ENCODE measurements at places on chromosomes 5 and 9.

DNA sequence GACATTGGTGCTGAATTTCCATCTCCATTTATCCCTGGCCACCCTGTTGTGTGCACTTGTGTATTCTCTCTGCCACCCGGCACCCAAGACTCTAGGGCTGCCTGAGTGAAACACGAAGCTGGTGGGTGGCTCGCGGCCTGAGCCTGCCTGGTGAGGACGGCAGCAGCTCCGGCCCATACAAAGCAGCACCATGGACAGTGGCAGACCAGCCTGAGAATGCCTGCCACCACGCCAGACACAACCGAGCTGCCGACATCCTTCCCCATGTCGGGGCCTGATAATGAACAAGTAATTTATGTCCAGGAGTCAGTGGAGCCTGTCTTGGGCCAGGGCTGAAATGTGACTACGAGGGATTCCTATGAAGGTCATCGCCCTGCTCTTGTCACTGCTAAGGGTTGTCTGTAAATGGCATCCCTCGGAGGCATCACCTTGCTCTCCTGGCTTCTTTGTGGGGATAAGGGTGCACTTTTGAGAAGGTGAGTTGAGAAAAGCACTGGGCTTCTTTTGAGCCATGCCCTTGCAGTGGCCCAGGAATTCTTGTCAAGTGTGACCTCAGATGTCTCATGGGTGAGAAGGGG is 175.7 kb downstream of the MELK start:
- no peak for DNase-seq

- no peak for DNase-seq
These were observed 84.1 kb downstream of the MAP1B start for GRCh38 chr5:72191404-72191803.

GRCh38 chr5:2779459-2779858 is 28.0 kb upstream of the IRX2 start:
- no peak for DNase-seq

GRCh38 chr5:36300927-36301540 is 668 bp downstream of the RANBP3L start:
- no peak for DNase-seq

GRCh38 chr5:134526483-134527155 is 1.1 kb downstream of the JADE2 start:
- DNase-seq = peak; percentile 78

DNA sequence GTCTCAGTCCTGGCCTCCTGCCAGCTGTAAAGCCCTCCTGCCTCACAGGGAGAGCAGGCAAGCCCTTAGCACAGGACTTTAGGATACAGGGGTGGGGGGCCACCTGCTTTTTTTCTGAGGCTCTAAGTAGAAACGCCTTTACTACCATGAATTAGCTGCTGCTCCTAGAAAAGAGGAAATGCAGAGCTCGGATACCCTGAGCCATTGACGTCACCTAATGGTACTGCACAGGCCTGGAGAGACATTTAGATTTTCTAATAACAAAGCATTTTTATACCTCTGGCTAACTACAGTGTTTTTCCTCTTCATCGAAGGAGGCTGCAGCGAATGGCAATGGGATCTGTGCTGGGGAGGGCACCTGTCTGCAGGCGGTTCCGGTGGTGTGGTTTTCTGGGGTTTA is 137.0 kb downstream of the WDR41 start:
- no peak for DNase-seq

- DNase-seq = no peak
These were observed 601 bp downstream of the ERGIC1 start for GRCh38 chr5:172834415-172835289.

DNA sequence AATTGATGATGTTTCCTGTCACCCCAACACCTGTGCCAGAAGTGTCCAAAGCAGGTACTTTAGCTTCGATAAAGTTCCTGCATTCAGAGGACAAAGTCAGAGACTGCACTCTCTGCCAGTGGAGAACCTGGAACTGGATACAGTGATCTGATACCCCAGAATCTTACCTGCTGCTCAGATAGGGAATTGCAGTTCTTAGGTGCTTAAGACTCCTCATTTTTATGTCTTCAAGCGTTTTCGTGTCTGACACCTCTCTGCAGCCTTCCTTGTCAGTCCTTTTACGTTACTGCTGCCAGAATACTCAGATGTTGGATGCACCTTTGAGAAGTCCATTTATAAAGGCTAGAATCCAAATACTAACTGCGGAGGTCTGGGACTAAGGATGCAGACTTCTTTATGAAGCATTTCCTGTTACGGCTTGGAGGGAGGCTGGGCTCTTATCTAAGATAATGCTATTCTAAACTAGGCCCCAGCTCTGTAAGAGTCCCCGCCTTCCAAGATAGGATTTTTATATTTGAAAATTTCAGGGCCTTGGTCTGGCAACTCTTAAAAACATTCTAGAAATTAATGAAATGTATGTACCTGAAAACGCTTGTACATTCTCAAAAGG is 1.9 kb downstream of the ISOC1 start:
- DNase-seq = no peak

GRCh38 chr9:122619996-122620395 is 5.5 kb downstream of the OR1Q1 start:
- no peak for DNase-seq

DNA sequence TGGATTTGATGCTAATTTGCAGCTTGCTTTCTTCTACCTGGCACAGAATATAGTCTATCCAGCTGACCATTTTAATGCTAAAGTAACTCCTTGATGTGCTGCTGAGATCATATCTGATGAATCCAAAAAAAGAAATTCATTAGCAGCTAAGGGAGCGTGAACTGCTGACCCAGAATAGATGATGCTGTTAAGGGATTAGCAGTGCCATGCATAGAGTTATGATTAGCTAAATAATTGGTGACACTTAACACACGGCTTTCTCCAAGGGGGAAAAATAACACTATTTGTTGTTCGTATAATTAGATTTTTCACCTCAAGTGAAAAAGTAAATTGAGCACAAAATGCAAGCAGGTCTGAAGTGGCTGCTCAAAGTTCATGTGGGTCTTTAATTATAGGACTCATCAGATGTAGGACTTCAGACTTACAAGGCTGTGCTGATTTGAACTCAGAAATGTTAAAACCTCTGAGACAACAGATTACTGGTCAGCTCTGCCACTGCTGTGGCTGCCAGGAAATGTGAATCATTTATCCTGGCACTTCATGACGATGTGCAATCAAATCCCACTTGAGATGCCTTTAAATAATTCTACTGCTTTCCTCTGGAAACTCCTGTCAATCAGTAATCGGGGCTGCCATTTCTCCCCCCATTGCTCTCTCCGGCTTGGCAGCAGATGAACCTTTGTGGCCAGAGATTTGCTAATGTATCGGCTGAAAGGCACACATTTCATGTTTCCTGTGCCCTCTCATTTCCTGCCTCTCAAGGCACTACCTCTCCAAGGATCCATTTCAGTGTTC is 291.6 kb upstream of the C9orf72 start:
- no peak for DNase-seq

DNA sequence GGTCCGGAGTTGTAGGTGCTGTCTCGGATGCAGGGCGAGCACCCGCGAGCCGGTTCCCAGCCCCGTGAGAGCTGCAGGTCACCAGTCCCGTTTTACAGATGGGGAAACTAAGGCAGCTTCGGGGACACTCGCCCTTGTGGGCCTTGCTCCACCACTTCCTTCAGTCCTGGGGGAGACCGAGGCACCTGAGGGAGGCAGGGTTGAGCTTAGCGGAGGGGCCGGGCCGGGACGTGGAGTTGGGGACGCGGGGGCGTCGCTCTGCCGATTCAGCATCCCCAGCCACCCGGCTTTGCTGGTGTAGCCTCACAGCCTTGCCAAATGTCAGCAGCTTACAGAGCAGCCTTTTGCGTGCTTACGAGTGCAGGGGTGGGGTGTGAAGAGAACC is 530 bp downstream of the BBLN start:
- peak; percentile 53 for DNase-seq

- DNase-seq = no peak
These were observed 243.0 kb downstream of the ZSWIM6 start for GRCh38 chr5:61575103-61575502.

DNA sequence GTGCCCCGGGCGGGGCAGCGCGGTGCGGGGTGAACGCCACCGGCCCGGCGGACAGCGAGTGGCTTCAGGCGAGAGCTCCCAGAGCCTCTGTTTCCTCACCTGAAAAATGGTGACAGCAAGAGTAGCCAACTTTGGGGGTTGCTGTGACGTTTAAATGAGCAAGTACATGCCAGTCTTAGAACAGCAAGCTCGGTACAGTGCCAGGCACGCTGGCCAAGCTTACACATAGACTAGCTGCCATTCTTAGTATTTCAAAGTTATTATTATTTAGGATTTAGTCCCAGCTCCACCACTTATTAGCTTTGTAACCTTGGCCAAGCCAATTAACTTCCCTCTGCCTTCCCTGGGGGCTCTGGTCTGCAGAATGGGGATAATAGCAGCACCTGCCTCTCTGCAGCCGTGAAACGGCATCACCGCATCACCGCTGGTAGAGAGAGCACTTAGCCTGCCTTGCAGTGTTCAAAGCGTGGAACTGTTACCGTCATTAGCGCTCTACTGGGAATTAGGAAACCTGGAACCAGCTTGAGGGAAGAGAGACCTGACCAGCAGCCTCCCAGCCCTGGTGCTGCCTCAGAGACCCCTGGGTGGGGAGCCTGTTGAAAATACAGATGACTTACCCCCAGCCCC is at the start of gene C9orf50:
Gene C9orf50, minus strand, starts transcription at position 433 of the 627 bp plus-strand sequence. CDS start 527 bp downstream, outside the sequence.
- DNase-seq = no peak
